ENCODE measurements at places on chromosomes 6 and 20.

- no peak for DNase-seq
Measured at GRCh38 chr6:135801755-135802465, 49.6 kb upstream of the PDE7B start.

DNA sequence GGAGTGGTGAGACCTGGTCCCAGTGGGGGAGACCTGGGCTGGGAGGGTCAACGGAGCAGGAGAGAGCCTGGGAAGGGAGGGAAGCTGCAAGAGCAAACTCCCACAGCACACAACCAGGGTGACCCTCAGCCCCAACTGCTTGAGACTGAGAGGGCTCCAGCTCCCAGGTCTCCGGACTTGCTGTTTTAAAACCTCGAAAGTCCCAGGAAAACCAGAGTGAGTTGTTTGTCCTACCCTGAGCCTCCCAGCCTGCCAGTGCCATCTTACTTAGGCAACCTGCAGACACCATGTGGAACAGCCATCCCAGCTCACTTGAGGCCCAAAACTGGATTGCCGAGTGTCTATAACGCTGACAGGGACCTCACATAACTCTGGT is 4.8 kb upstream of the NTSR1 start:
- DNase-seq = no peak

DNA sequence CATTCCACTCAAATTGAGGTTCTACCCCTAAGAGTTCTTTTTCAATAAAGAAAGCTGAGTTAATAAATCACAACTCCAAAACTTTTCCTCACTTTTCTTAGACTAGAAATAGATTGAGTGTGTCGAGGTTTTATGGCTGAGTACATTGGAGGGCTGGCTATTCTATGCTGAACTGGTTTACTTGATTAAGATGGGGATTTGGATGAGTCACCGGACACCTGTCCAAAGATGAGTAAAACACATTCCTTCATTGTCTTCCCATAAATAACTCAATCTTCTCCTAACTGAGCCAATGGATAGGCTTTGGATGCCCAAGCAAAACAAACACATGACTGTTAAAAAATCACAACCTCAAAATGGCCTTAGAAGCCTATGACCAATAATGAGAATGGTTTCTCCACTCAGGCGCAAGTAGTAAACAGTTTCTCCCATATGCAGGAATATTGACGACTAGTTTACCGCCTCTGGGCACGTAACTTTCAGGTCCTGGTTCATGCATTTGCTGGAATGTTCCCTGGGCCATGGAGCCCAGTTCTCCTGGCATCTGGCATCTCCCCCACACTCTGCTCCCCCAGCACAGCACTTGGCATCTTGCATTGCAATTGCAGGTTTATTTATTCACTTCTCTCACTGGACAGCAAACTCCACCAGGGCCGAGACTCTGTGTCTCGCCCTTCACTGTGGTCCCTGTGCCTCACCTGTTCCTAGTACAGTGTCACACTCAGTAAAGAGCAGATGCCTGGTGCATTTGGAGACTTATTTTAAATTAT is 43.9 kb downstream of the BCAS1 start:
- DNase-seq = no peak

DNA sequence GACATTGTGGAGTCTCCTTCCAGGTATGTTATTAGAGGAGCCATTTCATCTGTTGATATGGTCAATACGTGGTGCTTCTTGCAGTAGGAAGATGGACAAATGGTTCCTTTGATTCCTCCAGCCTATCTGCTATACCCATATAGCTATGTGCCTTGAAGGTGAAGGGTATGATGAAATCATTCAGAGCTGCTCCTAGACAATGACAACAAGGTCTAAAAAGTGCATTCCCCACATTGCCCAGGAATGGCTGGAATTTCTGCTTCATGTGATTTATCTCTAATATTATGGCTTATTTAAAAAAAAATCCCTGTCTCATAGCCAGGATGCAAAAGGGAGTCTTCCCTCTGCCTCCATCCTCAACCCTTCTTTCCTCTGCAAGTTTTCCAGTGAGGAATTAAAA is 14.1 kb downstream of the DAAM2 start:
- DNase-seq = no peak

DNA sequence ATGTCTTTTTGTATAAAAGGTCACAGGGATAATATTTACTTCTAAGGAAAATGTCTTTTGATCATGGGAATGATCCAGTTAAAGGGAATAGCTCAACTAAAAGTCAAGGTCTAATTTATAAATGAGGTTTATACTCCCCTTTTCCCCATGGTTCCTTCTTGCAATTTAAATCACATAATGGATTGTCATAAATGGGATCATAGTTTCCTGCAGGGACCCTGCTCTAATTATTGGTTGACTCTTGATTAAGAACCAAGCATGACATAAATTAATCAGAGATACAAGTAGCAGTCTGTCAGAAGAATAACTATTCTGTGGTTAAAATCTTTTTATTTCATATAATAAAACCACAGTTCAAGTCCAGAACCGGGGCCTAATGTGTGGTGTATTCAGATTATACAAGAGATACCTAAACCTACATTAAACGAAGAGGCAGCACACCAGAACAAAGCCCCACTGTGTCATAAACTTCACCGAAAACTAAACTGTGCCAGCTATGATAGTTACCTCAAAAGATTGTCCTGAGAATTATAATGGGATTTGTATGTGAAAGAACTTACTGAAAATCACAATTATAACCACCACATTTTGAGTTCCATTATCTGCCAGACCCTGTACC is 43.0 kb upstream of the CD83 start:
- no peak for DNase-seq

DNA sequence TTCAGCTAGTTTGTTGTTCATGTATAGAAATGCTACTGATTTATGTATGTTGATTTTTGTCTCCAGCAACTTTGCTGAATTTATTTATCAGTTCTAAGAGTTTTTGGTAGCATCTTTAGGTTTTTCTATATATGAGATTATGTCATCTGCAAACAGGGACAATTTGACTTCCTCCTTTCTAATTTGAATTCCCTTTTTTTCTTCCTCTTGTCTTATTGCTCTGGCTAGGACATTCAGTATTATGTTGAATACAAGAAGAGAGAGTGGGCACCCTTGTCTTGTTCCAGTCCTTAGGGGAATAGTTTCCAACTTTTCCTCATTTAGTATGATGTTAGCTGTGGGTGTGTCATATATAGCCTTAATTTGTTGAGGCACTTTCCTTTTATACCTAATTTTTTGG is 58.2 kb downstream of the CDH26 start:
- DNase-seq = no peak

DNA sequence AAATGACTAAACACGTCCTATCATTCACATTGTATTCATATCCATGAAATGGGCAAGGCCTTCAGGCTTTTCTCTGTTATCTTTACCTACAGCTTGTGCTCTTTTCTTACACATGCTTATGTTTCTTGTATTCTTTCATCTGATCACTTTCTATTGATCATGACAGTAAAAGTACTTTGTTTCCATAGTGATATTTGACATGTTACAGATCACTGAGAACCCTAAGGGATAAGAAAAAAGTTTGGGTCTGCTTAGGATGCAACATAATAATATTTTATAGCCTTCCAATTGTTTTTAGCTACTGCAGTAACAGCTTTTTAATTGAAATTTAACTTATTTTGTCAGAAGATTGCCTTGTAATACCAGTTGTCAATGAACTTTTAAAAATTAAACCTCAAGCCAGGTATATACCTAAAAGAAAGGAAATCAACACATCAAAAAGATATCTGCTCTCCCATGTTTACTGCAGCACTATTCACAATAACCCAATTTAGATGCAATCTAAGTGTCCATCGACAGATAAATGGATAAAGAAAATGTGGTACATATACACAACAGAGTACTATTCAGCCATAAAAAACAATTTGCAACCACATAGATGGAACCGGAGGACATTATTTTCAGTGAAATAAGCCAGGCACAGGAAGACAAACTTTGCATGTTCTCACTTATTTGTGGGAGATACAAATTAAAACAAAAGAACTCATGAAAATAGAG is 3.0 kb upstream of the SMIM8 start:
- no peak for DNase-seq

DNA sequence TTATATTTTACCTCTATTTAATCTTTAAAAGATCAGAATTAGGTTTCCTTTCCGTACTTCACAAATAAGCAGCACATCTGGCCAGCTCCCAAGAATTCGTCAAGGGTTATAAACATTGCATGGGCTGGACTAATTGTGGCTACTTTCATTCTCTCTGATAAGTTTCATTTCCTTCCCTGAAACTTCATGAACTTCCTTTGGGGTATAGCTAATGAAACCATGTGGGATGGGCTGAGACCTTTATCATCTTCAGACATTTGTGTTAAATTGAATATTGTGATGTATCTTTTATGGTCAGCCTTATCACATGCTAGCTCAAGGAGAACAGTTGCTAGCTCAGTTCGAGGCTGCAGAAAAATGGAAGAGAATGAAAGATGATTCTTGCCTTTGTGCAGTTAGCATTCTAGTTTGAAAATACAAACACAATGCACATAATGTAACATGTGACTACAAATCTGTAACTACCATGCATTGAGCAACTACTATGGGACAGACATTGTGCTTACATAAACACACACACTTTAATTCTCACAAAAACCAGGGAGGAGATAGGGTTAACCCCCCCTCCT is 1.7 kb upstream of the GMPR start:
- DNase-seq = no peak

- no peak for DNase-seq
Measured at GRCh38 chr6:28635547-28636158, 110.0 kb downstream of the GPX5 start.

DNA sequence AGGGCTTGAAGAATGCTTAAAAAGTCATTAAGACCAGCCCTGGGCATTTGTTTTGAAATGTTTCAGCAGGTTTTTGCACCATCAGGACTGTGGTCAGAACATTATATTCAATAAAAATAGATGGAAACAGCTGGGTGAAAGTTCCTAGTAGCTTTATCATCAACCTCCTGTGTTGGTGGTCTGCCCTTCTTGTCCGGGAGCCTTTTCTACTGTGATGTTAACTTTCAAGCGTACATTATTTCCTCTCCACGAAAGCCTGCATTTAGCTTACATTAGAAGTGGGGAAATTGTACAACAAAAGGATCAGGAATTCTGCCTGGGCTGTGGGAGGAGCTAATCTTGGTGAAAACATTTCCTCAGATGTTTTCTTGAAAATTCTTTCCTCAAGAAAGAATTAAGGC is 71.1 kb downstream of the LAMA4 start:
- no peak for DNase-seq

- DNase-seq = no peak
Measured at GRCh38 chr20:45833030-45833882, at the start of gene SNX21. Gene SNX21, plus strand, starts transcription at chr20:45833799. Its CDS starts 121 bp downstream, at chr20:45833920.

DNA sequence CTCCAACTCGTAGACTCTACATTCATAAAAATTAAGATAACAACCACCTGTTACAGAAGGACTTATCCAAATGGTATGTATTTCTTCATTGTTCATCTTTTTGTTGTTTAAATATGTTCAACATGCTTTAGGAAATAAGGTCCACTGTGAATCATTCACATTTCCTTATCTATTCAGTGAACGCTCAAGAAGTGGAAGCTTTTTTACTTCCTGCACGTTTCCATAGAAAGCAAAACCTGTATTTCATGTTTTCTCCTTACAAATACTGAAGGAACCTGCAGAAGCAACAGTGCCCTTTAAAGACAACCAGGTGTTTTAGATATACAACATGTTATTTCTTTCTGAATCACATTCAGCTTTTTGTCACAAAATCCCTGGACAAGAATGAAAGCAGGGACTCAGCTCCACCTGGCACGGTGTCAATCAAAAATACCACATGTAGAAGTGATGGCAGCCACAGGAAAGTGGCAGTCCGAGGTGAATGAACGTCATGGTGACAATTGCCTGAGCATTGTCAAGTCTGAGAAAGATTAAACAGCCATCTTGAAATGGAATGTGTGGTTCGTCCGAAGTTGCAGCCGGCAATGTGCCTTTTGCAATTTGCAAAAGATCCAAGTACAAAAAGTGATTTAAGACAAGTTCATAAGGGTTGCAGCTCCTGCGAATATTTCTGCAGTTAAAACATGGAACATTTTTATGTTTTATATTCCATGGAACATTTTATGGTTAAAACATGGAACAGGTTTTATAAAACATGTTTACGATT is 66.7 kb upstream of the RIPOR2 start:
- DNase-seq = no peak

- DNase-seq = no peak
Measured at GRCh38 chr6:73893696-73894095, 197.7 kb downstream of the CD109 start.

DNA sequence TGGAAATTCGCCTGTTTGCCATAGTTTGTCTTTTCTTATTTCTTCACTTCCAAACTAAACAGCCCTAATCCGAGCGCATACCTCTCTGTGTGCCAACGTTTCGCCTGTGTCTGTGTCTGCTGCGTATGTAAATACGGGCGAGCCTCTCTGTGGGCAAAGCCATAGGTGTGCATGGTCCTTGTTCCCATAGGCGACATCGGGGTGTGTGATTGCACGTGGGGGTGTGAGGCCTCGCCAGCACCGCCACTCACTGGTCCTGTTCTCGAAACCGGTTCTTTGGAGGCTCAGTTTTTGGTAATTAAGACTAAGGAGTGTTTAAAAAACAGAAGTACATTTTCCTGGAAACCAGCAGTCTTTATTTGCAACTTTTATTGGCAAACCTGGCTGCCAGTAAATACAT is 6.0 kb upstream of the FOXC1 start:
- no peak for DNase-seq

- no peak for DNase-seq
Measured at GRCh38 chr20:59438201-59438600, 137.8 kb downstream of the EDN3 start.

- DNase-seq = no peak
Measured at GRCh38 chr6:154511791-154512190, 1.3 kb upstream of the CNKSR3 start.

Data from activated CD4-positive, alpha-beta T cell treated with anti-CD3 and anti-CD28 coated beads, Interleukin-2, amount 50 U/mL, for 24 hours (primary cell).